NCI-H748 treated with DMSO at 0.1 percent for 48 hours (cell line): ENCODE measurements at places on chromosomes 1 and 21.

- DNase-seq = no peak
Observed at GRCh38 chr1:57590978-57591377, 167.1 kb upstream of the DAB1 start.

DNA sequence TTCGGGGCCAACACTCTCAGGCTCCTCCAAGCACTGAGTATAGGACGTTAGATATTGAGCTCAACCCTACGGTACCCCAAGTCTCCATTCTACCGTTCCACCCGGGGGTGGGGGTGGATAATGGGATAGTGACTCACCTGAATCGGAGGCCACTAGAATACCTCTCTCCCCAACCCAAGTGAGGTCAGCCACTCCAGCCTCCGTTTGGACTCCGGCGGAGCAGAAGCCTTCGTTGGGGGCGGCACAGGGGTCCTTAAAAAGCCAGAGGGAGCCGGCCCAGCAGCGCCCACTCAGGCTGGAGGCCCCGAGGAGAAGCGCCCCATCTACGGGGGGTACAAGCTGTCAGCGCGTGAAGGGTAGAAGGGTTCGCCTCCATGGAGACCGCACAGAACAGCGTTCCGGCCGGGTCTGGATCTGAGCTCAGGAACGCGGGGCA, 556 bp downstream of the WDR77 start:
- no peak for DNase-seq

- DNase-seq = no peak
Observed at GRCh38 chr1:96355521-96355920, 366.1 kb upstream of the PTBP2 start.

- no peak for DNase-seq
Observed at GRCh38 chr1:167489571-167490340, 28.6 kb downstream of the CD247 start.

GRCh38 chr1:43936431-43937151, 3.0 kb downstream of the ARTN start:
- peak; percentile 53 for DNase-seq

- DNase-seq = no peak
Observed at GRCh38 chr21:37425001-37425400, 58.4 kb downstream of the DYRK1A start.

GRCh38 chr1:111803951-111804350, 48.2 kb downstream of the DDX20 start:
- DNase-seq = no peak

DNA sequence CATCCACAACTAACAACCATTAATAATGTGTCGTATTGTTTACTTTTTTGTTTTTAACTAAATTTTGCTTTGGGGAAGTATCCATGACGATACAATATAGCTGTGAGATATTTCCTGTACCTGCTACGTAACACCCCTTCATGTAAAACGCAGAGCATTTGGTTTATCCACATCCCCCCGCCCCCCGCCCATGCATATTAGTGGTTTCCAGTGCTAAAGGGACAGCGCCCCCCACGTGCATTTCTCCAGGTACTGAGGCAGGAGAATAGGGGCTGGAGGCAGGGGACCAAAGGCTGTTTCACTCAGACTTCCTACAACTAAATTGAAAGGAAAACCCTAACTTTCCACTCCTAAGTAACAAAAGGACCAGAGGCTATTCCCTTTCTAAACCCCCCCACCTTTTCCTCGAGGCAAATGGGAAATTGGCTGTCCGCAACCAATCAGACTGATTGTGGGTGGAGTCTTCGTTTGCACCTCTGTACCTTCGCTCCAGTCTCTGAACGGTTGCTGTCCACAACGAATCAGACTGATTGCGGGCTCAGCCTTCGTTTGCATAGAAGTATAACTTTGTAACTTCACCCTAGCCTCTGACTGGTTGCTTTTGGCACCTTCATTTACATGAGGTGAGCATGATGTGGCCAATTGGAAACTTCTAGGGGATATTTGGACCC, 12.2 kb upstream of the RIPK4 start:
- peak; percentile 55 for DNase-seq

DNA sequence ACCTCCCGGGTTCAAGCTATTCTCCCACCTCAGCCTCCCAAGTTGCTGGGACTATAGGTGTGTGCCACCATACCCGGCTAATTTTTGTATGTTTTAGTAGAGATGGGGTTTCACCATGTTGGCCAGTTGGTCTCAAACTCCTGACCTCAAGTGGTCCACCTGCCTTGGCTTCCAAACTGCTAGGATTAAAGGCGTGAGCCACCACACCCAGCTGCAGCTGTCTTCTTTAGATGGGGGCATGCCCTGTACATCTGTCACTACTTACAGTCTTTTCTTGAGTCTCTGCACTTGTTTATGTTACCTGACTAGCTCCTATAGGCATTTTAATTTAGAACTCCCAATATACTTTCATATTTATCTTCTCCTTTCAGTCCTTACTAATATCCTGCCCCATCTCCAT, 64.2 kb downstream of the SELENOF start:
- DNase-seq = no peak

GRCh38 chr1:73766786-73767348, 431.1 kb downstream of the LRRIQ3 start:
- no peak for DNase-seq

DNA sequence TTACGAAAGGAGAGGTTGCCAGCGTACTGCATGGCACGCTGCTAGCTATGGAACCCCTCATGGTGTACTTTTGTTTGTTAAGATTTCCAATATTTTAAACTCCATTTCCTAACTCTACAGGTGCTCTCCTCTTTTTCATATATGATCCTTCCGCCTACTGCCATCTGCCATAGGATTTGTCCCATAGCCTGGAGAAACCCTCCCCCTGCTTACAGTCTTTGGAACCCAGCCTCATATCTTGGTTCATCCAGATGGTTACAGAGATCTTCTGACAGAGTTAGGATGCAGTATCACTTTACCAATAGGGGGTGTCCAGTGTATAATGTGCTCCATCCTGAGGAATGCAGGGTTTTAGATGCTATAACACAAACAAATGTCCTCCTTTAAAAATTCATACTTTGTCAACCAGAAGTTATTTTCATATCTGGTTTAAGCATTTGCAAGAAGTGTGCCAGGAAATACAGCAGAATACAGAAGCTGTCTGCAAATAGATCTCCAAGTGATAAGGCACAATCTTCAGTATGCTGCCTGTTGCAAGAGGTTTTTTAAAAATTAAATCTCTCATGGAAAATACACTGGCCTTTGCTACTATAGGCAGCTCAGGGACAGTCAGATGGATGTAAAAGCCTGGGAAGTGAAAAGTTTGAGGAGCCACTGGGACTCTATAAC, 377.8 kb downstream of the KCNH1 start:
- DNase-seq = no peak
